ENCODE measurements at places on chromosomes 11 and 22.

- no peak for DNase-seq
Observed at GRCh38 chr11:133402551-133402950, 129.8 kb downstream of the OPCML start.

DNA sequence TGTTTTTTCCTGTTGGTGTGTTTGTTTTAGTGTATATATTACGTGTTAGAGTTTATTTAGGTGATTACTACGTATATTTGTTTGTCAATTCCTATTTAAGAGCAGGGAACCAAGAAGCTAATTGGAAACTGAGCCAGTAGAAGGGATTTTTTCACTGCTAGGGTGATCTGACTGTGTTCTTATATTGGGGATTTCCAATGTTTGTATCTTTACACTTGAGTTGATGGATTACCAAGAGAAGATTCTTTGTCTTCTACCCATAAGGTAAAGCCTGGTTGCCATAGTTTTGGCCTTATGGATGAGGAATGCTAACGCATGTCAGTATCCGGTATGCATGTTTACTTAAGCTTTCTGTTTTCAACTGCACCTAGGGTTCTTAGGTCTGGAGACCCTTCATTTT lies 35.6 kb downstream of the SIK2 start:
- no peak for DNase-seq

GRCh38 chr22:41846268-41846987 lies 13.5 kb downstream of the SREBF2 start:
- no peak for DNase-seq

DNA sequence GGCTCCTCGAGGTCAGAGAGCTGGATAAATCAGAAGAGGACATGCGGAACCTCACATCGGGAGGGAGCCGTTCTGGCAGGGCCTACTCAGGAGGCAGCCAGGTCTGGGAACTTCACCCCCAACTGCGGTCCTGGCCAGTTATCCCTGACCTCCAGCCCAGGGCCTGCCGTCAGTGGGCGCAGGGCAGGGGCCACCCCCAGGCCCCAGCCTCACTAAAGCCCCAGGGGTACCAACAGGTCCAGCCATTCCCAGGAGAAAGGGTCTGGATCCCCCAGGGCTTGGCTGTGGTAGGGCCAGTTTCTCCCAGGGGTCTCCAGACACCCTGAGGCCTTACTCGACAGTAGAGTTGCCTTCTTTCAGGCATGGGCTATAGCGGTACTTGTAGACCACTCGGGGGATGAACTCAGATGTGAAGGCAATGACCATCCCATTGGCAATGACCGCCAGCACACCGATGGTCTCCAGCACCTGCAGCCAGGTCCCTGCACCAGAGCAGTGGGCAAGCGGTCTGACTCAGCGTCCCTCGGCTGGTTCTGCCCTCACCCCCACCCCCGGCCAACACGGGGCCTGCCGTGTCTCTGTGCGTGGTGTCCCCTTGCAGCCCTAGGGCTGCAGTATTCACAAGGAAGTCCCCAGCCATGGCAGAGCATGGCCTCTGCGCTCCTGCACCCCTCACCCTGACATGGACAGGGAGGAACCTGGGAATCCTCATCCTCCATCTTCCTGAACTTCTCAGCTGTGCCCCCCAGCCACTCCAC lies 4.6 kb upstream of the SIGIRR start:
- peak; percentile 6 for DNase-seq

- DNase-seq = peak; percentile 35
Observed at GRCh38 chr11:123430721-123431497, 840 bp downstream of the GRAMD1B start.

DNA sequence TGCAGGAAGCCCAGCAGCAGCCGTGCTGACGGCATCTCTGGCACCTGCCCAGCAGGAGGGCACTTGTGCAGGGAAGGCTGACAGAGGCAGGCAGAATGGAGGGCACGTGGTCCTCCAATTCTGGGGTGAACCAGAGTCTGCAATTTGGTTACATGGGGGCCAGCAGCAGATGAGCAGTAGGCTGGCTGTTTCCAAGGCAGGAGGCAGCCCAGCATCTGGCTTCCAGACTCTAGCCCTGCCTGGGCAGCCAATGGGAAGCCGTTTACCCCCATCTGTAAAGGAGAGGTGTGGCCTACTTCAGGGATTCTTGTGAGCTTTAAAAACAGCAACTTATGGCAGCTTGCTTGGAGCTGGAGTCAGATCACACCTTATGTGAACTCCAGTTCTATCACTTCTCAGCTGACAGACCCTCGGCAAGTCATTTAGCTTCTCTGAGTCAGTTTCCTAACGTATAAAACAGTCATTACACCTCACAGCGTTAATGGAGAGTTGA lies 27.9 kb upstream of the RASL10A start:
- no peak for DNase-seq

DNA sequence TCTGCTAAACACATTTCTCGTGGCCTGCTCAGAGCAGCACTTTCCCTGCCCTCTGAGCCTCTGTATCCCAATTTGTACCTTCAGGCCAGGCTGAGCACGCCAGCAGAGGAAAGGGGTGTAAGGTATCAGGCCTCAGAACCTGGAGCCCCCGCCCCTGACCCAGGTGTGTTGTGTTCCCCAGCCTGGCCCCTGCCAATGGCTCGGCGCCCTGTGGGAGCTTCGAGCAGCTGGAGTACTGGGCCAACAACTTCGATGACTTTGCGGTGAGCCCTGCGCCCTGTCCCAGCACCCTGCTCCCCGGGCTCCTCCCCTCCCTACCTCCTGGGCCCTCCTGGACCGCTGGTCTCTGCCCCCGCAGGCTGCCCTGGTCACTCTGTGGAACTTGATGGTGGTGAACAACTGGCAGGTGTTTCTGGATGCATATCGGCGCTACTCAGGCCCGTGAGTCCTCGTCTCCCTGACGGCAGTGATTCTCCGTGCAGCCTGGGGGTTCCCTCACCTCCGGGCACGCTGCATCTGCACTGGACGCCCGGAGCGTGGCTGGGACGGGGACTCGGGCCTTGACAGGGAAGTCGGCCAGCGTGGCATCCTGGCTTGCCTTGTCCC lies 36.9 kb downstream of the TPCN2 start:
- DNase-seq = no peak

DNA sequence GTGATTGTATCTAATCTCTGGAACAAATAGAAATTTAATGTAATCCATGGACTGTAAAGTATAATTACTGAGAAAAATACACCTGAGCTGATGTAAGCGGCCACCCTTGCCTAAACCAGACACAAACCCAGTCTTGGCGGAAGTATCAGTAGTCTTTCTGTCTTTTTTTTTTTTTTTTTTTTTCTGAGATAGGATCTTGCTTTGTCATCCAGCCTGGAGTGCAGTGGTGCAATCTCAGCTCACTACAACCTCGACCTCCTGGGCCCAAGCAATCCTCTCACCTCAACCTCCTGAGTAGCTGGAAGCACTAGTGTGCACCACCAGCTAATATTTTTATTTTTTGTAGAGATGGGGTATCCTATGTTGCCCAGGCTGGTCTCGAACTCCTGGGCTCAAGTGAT lies 5.5 kb upstream of the CXCR5 start:
- no peak for DNase-seq

GRCh38 chr22:19761725-19762567 lies 1.4 kb downstream of the TBX1 start:
- no peak for DNase-seq

DNA sequence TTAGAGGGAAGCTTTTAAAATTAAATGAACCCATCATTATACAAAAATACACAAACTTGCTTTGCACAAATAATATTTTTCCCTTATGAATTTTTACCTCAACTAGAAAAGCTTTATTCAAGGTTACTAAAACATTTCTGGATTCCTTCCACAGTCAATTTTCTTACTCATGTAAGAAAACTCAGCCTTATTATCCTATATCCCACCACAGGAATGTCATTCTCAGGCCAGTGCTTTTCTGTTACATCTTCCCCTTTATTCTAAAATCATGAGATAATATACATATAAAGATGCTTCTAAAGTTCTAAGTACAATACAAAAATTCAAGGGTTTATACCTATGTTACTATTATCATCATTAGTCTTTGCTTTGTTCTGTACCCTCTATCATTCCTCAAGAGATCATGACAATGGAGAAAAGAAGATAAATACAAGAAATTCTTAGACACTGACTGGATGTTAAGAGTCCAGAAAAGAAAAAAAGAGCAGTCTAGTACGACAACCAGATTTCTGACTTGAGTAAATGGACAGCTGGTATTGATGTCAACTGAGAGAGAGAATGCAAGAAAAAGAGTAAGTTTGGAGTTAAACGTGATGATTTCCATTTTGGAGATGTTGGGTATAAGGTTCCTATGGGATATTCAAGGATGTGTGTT lies 60.3 kb downstream of the MTMR2 start:
- DNase-seq = no peak
